ENCODE measurements at places on chromosomes 5 and 9.

DNA sequence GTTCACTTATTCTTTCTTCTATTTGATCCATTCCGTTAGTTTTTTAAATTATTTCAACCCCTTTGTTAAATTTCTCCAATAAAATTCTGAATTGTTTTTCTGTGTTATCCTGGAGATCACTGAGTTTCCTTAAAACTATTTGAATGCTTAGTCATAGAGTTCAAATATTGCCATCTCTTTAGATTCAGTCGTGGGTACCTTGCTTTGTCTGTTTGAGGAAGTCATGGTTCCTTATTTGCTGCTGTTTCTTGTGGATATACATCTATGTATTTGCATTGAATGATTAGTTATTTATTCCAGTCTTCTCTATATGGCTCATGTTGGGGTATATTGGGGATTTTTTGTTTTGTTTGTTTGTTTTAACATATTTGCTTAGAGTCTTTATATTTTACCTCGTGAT, 80.6 kb downstream of the HINT1 start:
- DNase-seq, result no peak

GRCh38 chr9:127290561-127291065, 26.0 kb downstream of the GARNL3 start:
- no peak for DNase-seq

DNA sequence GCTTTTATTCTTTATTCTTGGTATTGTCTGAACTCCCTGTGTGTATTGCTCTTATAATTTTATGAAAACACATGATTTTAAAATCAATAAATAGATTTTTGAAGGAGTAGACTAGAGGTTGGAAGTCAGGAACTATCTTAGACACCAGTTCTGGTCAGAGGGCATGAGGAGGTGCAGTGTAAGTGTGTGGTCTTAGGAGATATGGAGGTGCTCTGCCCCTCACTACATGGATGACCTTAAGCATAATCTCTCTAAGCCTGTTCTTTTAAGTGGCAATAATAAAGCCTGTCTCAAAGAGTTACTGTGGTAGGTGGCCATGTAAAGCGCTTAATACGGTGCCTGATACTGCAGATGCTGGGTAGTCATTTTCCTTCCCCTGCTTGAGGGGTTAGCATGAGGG, 34.0 kb downstream of the RPS23 start:
- DNase-seq, result no peak

DNA sequence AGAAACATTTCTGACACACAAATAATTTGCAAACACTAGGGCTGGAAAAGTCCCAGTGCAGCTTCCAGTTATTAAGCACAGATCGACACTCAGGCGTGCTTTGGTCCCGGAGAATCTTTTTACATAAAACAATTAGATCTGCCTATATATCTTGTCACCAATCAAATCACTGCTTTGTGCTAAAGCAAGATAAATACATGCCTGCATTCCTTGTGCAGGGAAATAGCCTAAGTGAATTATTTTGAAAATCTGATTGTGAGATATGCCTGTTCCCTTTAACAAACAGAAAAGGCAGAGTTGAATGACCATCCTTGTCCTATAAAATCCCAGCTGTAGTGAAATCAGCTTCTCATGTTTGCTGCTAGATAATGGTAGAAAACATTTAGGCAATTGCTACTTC, 604.4 kb downstream of the CCDC171 start:
- no peak for DNase-seq

DNA sequence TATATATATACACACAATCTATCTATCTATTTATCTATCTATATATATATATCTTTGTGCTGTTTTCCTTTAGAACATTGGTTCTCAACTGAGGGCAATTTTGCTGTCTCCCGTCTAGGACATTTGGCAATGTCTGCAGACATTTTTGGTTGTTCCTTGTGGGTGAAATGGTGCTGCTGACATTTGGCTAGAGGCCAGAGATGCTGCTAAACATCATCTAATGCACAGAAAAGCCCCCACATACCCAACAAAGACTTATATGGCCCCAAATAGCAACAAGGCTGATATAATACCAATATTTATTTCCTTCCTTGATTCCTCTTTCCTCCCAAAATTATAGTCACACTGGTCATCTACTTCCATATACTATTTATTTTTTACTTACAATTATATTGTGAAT, 197.5 kb downstream of the TRPM3 start:
- DNase-seq, result no peak

DNA sequence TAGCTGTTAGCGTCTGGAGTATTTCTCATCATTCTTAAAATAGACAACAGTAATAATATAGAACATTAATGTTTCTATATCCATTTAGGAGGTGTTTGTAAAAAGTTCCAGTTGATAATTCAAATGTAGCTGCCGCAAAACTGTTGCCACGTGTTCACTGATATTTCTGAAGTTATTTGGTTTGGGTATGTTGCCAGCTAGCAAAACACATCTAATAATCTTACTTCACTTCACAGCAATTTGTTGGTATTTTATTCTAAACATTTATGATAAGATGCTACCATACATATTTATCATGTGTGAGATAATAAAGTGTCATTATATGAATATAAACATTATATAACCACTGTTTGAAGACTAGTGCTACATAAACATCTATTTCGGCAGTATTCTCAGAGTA, 101.6 kb downstream of the CDH12 start:
- DNase-seq, result no peak

DNA sequence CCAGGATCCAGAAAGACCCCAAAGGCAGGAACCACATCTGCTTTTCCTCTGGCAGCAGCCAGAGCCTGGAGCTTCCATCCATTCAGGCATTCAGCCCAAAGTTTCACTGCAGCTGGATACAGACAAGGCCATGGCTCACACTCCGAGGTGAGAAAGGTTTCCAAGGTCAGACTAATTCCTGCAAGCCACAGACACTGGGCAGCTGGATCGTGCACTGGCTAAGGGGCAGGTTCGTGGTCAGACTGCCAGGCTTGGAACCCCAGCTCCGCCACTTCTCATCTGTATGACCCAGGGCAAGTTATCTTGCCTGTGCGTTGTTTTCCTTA, 36.9 kb downstream of the SPOCK1 start:
- DNase-seq, result no peak

- DNase-seq, result no peak
These were observed 39.7 kb downstream of the PCSK5 start for GRCh38 chr9:75930190-75930589.

GRCh38 chr9:98575379-98576346, 133.1 kb downstream of the GABBR2 start:
- no peak for DNase-seq

GRCh38 chr9:126511411-126511810, 102.3 kb upstream of the LMX1B start:
- DNase-seq, result no peak

DNA sequence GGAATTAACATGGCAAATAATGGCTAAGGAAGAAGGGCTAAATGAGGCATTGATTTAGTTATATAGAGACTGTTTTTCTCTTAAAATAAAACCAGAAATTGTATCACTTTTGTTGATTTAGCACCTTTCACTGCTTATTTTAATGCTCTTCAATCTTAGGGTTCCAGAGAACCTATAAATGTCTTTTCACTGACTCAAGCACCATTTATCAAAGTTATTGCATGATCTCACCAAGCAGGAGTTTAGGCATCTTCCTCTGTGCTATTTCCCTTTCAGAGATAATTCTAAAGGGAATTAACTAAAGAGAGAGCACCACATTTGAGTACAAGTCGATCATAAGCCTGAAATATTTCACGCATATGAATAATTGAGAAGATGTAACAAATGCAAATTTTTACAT, 357.1 kb downstream of the CDH18 start:
- no peak for DNase-seq

- no peak for DNase-seq
These were observed 173.0 kb upstream of the TBC1D2 start for GRCh38 chr9:98428454-98428853.

DNA sequence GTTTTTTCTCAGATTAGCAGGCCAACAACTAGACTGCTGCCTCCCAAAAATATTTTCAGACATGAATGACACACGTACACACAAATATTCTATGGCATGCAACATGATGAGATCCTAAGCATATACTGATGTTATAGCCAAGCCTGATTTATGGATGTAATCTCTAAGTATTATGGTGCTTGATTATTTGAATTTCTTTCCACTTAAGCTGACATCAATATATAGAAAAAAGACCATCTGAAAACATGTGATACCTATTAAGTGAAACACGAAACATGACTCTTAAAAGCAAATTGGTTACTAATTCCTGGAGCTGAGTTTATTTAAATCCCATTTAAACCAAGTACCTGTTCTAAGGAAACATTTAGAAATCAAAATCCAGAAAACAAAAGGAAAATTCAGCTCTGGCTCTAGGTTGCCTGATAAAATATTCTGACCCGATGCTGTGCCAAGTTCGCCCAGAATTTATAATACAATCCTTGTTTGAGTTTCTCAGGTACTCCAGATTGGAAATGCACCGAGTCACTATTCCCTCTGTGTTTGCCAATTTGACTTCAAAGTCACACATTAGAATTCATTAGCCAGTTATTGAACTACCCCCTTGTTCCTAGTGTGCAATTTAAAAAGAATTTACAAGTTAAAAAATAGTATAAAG, 548.6 kb downstream of the CSNK1G3 start:
- DNase-seq, result no peak

All from activated T-helper 1 cell treated with anti-CD3 and anti-CD28 coated beads, Interleukin-2, amount 50 U/mL, for 16 hours (primary cell).